ENCODE measurements at places on chromosomes 3 and 15.

GRCh38 chr3:29609328-29609811 lies 328.5 kb downstream of the RBMS3 start:
- ATAC-seq: no peak

- ATAC-seq: no peak
Measured at GRCh38 chr3:129034642-129035041, 25.9 kb upstream of the GP9 start.

- ATAC-seq: no peak
Measured at GRCh38 chr15:74253211-74253921, 17.2 kb downstream of the CCDC33 start.

DNA sequence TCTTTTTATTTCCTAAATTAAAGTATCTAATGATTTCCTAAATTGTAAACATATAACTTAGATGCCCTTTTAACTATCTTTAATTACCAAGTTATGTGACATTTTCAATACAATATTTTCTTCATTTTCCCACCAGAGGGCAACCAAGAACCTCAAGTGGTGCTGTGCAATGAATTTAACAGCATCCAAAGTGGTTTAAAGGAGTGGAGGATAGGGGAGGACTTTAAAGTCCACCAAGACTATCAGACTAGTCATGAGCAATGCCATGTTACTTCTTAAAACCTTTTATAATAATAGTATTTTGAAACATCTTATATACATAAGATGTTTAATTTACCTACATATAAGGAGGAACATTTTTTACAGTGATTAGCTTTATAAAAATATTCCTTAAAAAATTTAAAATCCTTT lies 74.4 kb downstream of the DLG1 start:
- ATAC-seq: no peak

GRCh38 chr3:46671541-46672348 lies 21.7 kb downstream of the ALS2CL start:
- no peak for ATAC-seq

GRCh38 chr15:75346796-75347221 lies at the start of gene NEIL1:
NEIL1 (plus strand) TSS chr15:75347039; CDS start chr15:75348906, 1,867 bp downstream.
- no peak for ATAC-seq

DNA sequence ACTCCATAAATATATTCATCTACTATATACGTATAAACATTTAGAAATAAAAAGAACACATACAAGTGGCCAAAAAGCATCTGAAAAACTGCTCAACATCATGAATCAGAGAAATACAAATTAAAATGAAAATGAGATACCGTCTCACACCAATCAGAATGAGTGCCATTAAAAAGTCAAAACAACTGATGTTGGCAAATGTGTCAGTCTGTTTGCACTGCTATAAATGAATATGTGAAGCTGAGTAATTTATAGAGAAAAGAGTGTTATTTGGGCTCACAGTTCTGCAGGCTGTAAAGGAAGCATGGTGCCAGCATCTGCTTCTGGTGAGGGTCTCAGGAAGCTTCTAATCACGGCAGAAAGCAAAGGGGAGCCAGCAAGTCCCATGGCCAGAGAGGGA lies 620.3 kb upstream of the CCDC54 start:
- no peak for ATAC-seq

GRCh38 chr3:9496893-9497292 lies 56.7 kb downstream of the LHFPL4 start:
- no peak for ATAC-seq

GRCh38 chr3:4522947-4523346 lies 29.8 kb downstream of the ITPR1 start:
- no peak for ATAC-seq

DNA sequence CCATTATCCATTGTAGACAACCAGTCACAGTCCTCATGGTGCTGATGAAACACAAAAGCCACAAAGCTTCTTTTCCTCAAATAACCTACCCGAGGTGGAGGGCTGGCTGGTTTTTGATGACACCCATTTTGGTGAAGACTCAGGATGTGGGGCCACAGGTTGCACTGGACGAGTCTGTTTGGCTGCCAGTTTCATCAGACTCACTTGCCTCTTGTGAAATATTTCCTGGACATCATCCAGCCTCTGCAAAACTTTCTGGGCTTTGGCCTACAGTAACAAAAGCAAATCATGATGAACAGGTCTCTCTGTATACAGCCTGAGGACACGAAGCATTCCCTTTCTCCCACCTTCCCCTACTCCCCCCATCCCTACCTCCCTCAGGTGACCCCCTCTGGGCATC lies 42.2 kb downstream of the B3GNT5 start:
- ATAC-seq: no peak

- ATAC-seq: no peak
Measured at GRCh38 chr3:193702967-193703366, 110.0 kb downstream of the OPA1 start.

DNA sequence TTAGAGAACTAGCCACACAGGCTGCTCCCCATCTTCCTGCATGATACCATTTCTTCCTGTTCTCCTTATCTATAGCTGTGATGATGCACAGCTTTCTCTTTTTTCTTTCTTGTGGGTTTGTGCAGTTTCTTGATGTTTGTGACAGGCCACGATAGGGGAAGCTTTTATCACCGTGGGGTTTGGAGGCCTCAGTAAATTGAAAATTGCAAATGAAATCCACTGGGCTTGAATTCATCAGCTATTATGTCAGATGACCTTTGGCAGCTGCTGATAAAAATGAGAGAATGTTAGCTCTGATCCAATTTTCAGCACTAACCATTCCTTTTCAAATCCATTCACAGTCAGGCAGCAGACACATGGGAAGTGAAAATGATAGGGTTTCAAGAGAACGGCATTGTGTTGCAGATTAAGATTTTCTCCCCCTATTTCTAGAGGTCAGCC lies 176.9 kb upstream of the SOX2 start:
- ATAC-seq: no peak

DNA sequence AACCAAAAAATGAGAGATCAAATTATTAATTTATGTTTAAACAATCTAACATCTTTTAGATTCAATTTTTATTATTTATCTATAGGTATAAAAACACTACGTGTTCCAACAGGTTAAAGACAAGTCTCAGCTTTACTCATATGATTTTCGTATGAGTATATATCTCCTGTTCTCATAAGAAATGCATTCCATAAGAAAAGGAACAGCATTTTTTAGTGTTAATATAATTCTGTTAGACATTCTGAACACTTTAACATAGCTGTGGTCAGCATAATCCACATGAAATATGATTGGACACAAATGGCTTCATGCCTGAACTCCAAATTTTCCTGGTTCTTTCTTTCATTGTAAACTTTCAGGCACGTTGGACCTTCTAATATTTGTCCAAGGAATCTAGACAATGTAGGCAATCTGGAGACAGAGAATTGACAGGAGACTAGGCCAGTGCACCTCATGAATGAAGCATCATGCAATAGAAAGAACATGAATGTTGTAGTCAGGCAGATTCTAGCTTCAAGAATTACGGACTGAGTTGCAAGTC lies 1122.0 kb upstream of the ALCAM start:
- no peak for ATAC-seq

DNA sequence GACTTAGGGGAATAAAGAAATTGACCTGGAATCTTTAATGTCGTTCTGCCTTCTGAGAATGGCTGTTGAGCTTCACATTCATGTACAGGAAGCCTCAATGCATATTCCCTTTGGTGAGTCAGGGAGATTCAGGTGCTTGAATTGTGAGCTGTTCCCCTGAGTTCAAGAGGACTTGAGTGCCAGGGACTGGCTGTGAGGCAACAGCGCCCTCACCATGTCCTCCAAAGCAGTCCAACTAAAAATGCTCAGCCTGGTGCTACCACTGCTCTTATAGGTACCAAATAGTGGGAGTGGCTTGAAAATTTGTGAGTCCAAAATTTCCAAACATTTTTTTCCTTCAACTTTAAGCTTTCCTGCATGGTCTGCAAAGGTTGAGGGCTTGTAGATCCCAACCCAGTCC lies 54.1 kb downstream of the LEO1 start:
- no peak for ATAC-seq

DNA sequence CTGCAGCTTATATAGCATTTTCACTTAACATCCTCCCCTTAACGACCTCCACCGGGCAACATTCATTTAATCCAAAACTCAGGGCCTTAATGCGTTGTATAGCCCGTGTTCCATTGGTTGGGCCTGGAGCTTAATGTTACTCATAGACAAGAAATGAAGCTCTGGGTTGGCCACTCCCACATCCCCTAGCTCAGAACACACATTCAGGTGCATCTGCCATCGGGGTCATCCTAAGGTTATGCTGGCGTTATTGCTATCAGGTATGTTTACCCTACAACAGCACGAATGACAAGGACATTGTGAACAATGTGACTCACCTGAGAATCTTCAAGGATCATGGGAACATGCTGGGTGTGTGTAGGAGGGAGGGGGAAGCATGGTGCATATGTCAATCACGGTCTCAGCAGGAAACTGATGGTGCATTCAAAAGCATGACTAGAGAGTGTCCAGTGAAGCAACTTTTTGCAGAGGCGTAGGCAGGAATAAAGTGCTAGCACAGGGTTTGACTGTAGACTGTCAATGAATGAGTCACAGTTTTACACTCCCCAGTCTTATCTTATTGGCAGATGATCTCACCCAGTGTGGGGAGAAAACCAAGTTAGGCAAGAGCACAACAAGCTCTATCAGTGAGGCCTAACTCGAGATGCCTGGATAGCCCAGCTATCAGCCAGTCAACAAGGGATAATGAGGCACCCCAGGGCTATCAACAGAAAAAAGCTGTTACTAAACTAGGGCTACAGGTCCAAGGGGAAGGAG lies 402.1 kb upstream of the MCTP2 start:
- no peak for ATAC-seq

DNA sequence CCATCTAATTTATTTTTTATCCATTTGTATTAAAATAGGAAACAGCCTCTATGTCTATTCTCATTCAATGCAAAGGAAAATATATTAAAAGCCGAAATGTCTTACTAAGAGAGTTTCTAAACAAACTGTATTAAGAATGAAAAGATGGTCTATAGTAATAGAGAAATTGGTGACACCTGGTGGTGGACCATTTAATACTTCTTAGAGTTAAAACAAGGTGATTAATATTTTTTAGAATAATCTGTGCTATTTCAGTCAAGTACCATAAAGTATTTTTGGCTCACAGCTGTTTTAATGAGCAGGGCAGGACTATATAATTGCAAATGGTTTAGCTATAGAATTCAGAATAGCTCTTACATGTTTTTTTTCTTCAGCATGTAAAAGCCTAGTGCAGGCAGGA lies 55.7 kb downstream of the SYNPR start:
- ATAC-seq: no peak

DNA sequence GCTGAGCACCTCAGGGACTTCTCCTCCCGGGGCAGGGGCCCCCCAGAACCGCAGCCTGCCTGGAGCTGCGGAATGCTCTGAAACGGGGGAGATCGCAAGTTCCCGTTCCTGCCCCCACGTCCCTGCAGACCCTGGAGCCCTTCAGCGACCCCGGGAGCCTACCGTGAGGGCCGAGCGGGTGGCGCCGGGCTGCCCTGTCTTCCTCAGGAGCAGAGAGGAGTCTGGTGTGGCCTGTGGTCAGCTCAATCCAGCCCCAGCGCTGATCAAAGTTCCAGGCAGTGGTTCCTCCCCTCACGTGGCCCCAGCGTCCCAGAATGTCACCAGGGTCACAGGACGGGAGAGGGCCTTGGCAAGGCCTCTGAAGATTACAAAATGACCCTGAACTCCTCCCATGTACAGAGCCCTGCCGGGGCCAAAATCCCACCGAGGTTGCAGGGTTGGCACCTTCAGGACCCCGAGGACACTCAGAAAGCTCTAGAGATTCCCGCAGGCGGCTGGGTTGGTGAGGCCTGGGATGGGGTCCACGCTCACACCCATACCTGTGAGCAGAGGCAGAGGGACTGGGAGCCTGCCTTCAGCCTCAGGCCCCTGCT lies at the start of gene CPN2:
CPN2 (minus strand) TSS at position 249 of the 593 bp plus-strand sequence. CDS start 8,626 bp downstream, outside the sequence.
- no peak for ATAC-seq

DNA sequence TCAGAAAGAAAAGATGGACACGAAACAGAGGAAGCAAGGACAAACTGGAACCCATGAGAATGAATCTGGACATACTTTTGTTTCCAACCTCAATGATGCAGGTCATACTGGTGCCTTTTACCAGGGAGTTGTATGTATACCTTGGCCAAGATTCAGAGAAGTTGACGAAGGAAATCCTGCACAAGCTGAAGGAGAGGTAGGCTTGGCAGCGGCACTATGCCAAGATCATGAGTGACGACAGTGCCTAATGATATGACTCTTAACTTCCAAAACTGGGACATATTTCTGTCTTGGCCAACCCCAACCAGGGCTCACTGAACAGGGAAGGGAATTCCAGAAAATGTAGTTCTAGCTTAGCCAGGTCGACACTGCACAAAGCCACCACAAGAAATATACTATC lies 149.2 kb upstream of the SLCO3A1 start:
- ATAC-seq: no peak

DNA sequence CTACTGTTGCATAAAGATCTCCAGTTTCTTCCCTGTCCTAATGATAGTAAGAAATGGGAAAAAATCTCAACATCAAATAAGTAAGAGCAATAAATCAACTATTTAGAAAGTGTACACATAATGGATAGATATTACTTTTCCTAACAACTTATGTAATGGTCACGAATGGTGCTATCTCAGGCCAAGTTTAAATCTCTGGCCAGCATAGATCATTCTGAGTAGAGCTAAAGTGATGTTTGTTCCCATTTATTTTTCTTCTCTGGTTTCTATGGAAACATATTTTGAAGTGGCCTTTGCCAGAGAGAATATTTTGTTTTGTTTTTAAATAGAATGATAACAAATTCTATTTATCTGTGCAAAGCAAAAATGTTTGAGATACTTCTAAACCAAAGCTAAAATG lies 249.7 kb upstream of the TTC14 start:
- no peak for ATAC-seq

DNA sequence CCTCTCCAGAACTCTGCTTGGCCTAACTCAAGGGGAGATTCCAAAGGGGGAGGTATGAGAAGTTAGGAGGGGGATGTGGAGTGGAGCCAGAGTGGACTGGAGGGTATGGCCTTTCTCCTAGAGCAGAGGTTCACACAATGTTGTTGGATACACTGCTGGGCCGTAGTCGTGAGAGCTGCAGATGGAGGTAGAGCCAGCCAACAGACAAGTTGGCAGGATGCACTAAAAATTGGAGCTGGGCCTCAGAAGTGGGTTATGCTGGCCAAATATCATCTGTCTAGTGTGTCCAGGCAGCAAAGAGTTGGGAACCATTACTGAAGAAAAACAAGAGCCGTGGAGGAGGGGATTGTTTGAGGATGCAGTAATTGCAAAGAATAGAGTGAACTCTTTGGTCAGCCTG lies 27.7 kb upstream of the LRRFIP2 start:
- ATAC-seq: no peak

DNA sequence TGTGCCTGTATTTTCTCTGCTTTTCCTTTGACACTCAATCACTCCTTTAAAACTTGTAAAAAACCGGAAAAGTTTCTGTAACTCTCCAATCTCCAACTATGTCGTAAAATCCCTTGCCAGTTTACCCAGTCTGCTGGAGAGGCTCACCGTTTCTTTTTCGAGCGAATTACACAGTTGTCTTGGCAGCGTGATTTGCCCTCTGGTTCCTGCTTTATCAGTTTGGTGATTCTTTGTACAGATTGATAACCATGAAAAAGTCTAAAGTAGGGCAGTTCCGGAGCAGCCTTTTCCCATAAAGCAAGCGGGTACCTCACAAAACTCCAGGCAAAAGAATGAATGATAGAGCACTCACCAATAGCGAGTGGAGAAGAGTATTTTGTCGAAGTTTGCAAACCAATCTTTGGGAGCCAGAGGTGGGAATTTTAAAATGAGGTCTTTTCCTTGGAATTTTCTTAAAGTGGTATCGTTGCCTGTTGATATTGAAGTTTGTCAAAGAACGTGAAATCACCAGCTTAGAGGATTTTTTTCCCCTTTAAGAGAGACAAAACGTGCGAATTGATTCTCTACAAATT lies at the start of gene TTC23:
TTC23 (minus strand) TSS at position 312 of the 572 bp plus-strand sequence. CDS start 20,869 bp downstream, outside the sequence.
- ATAC-seq: no peak
